ENCODE measurements at places on chromosomes 6 and 20.

GRCh38 chr6:47473791-47474346 lies 3.7 kb upstream of the CD2AP start:
- H3K4me3 ChIP-seq, result no peak overlapping the region
- no peaks in the 10 kb centered on the region for H3K27me3 ChIP-seq
- H3K4me1 ChIP-seq, result peaks cover 16% of the 10 kb centered on the region
- H3K27ac ChIP-seq, result no peak overlapping the region
- DNase-seq, result no peak
- H3K36me3 ChIP-seq, result peaks cover 3% of the 10 kb centered on the region

DNA sequence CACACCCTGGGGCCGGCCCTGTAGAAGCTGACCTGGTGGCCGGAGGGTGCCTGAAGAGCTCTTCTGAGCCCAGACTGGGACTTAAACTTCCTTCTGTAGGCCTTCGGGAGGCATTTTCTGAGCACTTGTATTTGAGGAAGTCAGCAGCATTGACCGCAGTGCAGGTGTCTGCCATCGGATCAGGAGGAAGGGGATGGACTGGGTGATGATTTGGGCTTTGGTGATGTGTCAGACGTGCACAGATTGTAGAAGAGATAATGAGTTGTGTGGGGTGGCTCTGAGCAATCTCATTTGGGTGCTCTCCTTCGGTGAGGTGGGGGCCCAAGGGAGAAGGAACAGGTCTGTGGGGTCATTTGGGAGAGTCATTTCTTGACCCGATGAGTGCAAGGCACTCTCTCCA lies 150.9 kb downstream of the ARID1B start:
- H3K4me1 ChIP-seq, result peaks cover 63% of the 10 kb centered on the region
- no peak for DNase-seq
- H3K27ac ChIP-seq, result no peak overlapping the region
- H3K4me3 ChIP-seq, result no peak overlapping the region

GRCh38 chr6:118770112-118770788 lies 118.9 kb upstream of the CEP85L start:
- peaks cover 25% of the 10 kb centered on the region for H3K4me1 ChIP-seq
- H3K27ac ChIP-seq, result no peak overlapping the region
- no peak for DNase-seq
- H3K4me3 ChIP-seq, result no peak overlapping the region

DNA sequence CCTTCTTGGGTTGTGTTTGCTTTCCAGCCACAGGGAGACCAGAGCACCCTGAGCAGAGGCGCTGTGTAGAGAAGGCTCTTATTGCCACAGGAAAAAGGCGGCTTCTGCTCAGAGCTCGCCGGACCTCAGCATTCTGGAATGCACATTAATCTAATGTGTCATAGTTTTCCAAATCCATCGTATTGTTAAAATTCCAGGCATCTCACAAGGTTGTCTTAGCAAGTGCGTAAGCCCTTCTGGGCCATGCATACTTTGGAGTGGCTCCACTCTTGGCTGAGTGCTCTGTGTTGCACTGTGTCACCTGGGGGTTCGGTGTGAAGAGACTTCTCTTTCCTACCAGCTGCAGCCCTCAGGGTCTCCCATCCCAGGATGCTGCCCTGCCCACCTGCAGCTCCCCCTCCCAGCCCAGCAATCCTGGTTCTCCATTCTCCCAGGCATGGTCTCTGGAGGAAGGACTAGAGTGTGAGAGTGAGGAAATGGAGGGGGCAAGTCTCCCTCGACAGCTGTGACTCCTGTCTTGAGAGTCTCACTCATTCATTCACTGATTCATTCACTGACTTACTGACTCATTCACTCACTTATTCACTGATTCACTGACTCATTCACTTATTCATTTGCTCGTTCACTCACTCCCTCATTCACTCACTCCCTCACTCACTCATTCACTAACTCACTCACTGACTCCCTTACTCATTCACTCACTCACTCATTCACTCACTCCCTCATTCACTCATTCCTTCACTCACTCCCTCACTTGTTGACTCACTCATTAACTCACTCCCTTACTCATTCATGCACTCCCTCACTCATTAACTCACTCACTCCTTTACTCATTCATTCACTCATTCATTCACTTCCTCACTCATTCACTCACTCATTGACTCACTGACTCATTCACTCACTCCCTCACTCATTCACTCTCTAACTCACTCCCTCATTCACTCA lies 83.7 kb upstream of the MPC1 start:
- 0 out of 2 replicates have a peak overlapping the region, but pooled peaks have one; percentile 10 for H3K27ac ChIP-seq
- no peak overlapping the region for H3K4me3 ChIP-seq
- H3K4me1 ChIP-seq, result no peaks in the 10 kb centered on the region
- H3K27me3 ChIP-seq, result no peaks in the 10 kb centered on the region

DNA sequence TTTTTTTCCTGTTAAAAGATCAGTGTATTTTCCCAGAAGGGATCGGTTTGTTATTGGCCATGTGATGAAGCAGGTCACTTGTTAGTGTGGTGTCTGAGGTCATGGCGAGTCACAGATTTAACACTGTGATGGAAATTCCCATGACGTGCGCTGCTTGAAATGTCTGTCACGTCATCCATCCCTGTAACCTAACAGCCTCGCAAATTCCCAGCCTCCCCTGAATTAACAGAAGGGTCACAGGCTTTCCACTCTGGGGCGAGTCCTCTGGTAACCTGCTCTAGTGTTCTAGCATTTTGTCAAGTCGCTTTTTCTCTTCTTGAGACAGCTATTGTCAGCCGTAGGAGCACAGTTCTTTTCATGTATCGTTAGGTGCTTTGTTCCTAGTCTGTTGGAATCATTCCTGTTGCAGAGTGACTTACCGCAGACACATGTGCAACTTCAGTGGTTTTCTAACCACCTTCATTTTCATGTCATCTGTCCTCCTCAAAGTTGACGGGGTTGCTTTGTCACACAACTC lies 137.2 kb downstream of the MAP3K4 start:
- 0 out of 2 replicates have a peak, but pooled peaks cover 3% of the 10 kb centered on the region for H3K4me1 ChIP-seq
- no peak overlapping the region for H3K4me3 ChIP-seq
- H3K36me3 ChIP-seq, result peaks cover 73% of the 10 kb centered on the region
- no peaks in the 10 kb centered on the region for H3K27me3 ChIP-seq

DNA sequence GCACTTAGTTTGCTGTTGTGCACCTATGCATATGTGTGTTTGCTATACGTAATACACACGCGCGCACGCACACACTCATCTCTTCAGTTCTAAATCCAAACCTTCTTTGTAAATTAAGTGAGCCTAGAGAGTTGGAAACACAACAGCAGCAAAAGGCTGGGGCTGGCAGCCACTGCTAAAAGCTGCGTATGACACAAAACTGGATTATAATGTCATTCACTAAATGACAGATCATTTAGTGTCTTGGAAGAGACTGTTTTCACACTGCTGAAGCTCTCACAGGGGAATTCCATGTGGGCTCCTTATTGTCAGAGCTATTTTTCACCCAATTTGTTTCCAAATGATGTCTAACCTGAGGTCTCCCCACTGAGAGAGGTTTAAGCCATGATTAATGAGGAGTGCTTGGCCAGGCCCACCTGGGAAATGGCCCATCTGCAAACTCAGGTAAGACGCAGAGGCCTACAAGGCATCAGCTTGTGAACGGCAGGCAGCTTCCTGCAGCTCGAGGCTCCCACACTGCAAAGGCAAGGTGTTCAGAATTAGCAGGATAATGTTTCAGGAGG lies 94.2 kb downstream of the OLIG3 start:
- peak; percentile 21 for DNase-seq
- no peaks in the 10 kb centered on the region for H3K36me3 ChIP-seq
- no peaks in the 10 kb centered on the region for H3K27me3 ChIP-seq
- peaks cover 20% of the 10 kb centered on the region for H3K4me1 ChIP-seq
- no peak overlapping the region for H3K4me3 ChIP-seq

- peak overlapping the region; percentile 65 for H3K27ac ChIP-seq
- H3K4me3 ChIP-seq, result no peak overlapping the region
- H3K27me3 ChIP-seq, result no peaks in the 10 kb centered on the region
- H3K4me1 ChIP-seq, result peaks cover 28% of the 10 kb centered on the region
These were observed 70.5 kb upstream of the ZNF217 start for GRCh38 chr20:53664121-53664520.

DNA sequence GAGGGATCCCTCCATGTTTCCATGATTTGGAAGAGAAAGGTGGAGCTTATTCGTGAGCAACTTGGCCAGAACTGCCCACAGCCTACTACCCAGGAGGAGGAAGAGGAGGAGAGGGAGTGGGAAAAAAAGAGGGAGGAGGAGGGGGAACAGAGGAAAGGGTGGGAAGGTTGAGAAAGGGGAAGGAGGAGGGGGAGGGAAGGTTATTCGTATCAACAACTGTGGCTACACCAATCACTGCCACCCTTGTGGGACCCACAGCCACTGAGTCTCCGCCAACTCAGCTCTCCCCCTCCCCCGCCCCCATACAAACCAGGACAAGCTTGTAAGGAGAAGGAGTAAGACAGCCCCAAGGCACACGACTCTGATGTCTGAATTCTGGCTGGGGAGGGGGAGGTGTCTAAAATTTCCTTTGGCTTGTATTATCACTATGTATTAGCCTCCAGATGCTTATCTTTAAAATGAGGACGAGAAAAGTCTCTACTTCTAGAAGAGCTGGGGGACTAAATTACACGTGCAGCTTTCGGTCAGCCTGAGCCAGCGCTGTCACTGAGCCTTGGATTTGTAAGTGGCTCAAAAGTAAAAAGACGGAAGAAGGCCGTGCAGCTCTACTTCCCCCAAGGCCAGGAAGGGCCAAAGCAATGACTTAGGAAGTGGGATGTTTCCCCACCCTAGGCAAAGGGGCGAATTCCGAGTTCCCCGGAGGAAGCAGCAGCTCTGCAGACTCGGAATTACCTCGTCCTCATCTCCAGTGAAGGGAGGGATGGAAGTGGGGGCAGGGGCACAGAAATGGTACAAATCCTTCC lies 1.0 kb downstream of the FKBP1A start:
- peak overlapping the region; percentile 83 for H3K4me3 ChIP-seq
- H3K36me3 ChIP-seq, result no peaks in the 10 kb centered on the region
- H3K4me1 ChIP-seq, result peaks cover 49% of the 10 kb centered on the region
- H3K27me3 ChIP-seq, result peaks cover 31% of the 10 kb centered on the region
- H3K27ac ChIP-seq, result peak overlapping the region; percentile 65

GRCh38 chr6:97632341-97632740 lies 349.3 kb upstream of the MMS22L start:
- no peak for DNase-seq
- no peaks in the 10 kb centered on the region for H3K36me3 ChIP-seq
- no peaks in the 10 kb centered on the region for H3K4me1 ChIP-seq

DNA sequence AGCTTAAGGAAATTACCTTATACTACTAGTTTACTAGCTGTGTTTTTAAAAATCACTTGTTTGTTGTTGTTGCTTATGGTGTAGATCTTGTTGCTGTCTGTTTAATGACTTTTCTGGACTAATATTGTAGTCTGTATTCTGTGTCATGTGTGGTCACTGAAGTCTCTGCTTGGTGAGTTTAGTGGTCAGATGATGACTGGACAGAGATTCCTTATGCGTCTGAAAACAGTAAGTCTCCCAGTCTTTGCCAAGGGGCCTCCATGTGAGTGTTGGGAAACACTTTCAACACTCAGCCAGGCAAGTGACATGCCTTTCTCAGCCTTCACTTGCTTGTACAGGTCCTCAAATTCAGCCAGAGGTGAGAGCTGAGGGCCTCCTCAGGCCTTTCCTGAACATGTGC lies 256.9 kb upstream of the RNF24 start:
- H3K4me3 ChIP-seq, result no peak overlapping the region
- H3K36me3 ChIP-seq, result no peaks in the 10 kb centered on the region
- no peaks in the 10 kb centered on the region for H3K27me3 ChIP-seq
- H3K27ac ChIP-seq, result no peak overlapping the region

GRCh38 chr6:162543221-162543620 lies 184.3 kb downstream of the PRKN start:
- peaks cover 23% of the 10 kb centered on the region for H3K4me1 ChIP-seq
- no peak overlapping the region for H3K4me3 ChIP-seq
- H3K27me3 ChIP-seq, result no peaks in the 10 kb centered on the region
- no peaks in the 10 kb centered on the region for H3K36me3 ChIP-seq
- DNase-seq, result peak; percentile 34

DNA sequence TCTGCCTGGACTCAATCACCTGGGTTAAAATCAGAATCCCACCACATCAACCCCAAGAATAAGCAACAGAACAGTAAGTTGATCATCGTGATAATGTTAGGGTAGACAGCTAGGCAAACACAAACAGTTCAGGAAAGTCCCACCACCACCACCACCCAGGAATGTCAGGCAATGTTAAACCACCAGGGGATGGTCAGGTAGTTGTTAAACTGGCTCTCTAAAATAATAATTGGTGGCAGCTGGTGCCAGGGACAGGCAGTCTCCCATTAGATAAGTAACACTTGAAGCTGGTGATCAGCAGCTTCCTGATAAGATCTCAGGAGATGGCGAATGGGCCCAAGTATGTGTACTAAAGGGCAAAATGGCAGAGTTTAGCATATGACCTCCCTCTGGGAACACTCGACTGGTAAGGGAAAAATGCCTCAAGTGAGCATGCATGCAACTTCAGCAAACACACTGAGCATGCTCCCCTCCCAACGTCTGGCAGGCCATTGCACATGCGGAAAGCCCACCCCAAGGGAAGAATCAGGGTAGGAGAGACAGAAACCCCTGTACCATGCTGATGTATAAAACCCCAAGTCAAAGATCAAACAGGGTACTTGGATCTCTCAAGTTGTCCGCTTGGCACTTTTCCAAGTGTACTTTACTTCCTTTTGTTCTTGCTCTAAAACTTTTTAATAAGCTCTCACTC lies 66.6 kb downstream of the IPCEF1 start:
- DNase-seq, result no peak
- 0 out of 2 replicates have a peak, but pooled peaks cover 2% of the 10 kb centered on the region for H3K4me1 ChIP-seq
- H3K4me3 ChIP-seq, result no peak overlapping the region

GRCh38 chr6:53671111-53671510 lies 5.6 kb upstream of the KLHL31 start:
- DNase-seq, result no peak
- H3K36me3 ChIP-seq, result no peaks in the 10 kb centered on the region
- peaks cover 4% of the 10 kb centered on the region for H3K27me3 ChIP-seq
- no peak overlapping the region for H3K4me3 ChIP-seq

DNA sequence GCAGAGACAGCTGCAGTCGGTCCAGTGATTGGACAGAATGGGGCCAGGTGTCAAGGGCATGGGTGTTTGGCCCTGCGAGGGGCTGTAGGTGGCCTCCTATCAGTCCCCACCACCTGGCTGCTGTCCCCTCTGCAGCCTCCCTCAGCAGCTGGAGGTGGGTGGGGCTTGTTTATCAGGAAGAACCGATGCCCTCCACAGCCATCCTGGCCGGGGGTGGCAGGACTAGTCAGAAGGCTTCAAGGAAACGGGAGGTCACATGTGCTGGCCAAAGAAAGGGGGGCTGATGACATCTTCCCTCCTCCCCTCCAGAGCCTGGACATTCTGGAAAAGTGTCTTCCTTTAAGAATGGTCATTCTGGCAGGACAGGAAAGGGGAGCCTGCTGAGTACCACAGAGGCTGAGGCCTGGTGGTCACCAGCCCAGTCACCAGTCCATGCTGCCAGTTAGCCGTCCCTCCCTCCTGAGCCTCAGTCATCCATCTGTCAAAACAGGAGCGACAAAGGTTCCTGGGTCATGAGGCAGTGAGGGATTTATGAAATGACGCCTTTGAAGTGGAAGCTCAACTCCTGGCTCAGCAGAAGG lies 4.1 kb downstream of the FAM210B start:
- peaks cover 3% of the 10 kb centered on the region for H3K36me3 ChIP-seq
- H3K27ac ChIP-seq, result no peak overlapping the region
- peaks cover 24% of the 10 kb centered on the region for H3K4me1 ChIP-seq
- no peak for DNase-seq
